ENCODE measurements at places on chromosomes 4 and X. TPM values are rescaled to one million over a fixed set of nuclear protein-coding genes. Genes with fewer than 3 reads are reported as not detected.
A peak's percentile ranks its signal among the peaks of the same experiment; 100 is the strongest.

DNA sequence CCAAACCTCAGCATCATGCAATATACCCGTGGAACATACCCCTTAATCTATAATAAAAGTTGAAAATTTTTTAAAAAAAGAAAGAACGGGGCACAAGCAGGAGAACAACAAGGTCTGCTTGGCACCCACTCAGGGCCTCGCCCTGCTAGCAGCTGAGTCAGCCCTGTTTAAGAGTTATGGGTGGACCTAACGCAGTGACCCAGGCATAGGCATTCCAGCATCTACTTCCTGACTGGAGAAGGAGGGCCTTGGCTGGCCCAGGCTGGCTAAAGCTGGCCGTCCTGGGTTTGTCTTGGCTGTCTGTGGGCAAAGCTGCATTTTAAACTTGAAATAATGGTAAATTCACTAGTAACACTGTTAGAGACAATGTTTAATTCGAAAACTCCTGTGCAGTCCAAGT, 236.7 kb upstream of the PGRMC2 start:
- peak; percentile 96 for DNase-seq

- DNase-seq: peak; percentile 15
Measured at GRCh38 chr4:24775750-24776149, 19.6 kb upstream of the SOD3 start.

DNA sequence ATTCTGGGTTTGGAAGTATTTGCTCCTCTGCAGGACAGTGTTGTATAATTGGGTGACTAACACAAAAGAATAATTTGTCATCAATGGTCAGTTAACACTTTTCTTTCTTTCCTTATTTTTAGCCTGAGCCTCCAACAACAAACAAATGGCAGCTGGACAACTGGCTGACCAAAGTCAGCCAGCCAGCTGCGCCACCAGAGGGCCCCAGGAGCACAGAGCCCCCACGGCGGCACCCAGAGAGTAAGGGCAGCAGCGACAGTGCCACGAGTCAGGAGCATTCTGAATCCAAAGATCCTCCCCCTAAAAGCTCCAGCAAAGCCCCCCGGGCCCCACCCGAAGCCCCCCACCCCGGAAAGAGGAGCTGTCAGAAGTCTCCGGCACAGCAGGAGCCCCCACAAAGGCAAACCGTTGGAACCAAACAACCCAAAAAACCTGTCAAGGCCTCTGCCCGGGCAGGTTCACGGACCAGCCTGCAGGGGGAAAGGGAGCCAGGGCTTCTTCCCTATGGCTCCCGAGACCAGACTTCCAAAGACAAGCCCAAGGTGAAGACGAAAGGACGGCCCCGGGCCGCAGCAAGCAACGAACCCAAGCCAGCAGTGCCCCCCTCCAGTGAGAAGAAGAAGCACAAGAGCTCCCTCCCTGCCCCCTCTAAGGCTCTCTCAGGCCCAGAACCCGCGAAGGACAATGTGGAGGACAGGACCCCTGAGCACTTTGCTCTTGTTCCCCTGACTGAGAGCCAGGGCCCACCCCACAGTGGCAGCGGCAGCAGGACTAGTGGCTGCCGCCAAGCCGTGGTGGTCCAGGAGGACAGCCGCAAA, 106.0 kb downstream of the KLHL8 start:
- peak; percentile 16 for DNase-seq

The CFAP99 gene
- not detected for total RNA-seq

The PHOX2B gene
- total RNA-seq: not detected

The CENPVL1 gene
- not detected for total RNA-seq
